Effector memory CD8-positive, alpha-beta T cell (primary cell): ENCODE measurements at places on chromosomes 11 and 22.

DNA sequence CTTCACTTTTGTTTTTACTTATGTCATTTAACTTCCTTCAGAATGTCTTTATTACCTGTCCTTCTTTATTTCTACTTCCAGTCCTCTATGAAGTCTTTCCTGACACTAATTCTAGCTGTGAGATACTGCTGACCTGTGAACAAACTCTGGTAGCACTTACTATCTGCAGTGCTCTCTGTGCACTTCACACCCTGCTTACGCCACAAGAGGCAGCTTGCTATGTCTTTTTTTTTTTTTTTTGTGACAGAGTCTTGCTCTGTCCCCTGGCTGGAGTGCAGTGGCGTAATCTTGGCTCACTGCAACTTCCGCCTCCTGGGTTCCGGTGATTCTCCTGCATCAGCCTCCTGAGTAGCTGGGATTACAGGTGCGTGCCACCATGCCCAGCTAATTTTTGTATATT, 10.7 kb downstream of the STIM1 start:
- no peak for DNase-seq

DNA sequence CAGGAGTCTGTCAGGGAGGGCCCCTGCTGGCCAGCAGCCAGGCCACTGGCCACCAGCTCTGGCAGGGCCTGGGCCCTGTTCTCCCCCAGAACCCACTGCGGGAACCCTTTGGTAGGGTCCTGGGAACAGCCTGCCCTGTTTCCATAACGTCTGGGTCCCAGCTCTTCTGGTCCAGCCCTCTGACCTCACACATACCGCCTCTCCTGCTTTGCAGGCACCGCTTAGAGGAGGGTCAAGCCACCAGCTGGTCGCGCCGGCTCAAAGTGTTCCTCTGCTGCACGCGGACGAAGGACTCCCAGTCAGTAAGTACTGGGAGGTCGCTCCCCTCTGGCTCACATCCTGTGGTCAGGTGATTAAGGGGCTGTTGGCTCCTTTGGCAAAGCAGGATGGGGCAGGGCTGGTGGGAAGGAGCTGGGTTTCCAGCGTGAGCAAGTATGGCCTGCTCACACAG, 26.6 kb upstream of the MYRF start:
- no peak for DNase-seq

GRCh38 chr11:121703201-121703600, 250.4 kb upstream of the SORL1-AS1 start:
- no peak for DNase-seq

- no peak for DNase-seq
Measured at GRCh38 chr11:94544646-94545263, 1.0 kb downstream of the FUT4 start.

DNA sequence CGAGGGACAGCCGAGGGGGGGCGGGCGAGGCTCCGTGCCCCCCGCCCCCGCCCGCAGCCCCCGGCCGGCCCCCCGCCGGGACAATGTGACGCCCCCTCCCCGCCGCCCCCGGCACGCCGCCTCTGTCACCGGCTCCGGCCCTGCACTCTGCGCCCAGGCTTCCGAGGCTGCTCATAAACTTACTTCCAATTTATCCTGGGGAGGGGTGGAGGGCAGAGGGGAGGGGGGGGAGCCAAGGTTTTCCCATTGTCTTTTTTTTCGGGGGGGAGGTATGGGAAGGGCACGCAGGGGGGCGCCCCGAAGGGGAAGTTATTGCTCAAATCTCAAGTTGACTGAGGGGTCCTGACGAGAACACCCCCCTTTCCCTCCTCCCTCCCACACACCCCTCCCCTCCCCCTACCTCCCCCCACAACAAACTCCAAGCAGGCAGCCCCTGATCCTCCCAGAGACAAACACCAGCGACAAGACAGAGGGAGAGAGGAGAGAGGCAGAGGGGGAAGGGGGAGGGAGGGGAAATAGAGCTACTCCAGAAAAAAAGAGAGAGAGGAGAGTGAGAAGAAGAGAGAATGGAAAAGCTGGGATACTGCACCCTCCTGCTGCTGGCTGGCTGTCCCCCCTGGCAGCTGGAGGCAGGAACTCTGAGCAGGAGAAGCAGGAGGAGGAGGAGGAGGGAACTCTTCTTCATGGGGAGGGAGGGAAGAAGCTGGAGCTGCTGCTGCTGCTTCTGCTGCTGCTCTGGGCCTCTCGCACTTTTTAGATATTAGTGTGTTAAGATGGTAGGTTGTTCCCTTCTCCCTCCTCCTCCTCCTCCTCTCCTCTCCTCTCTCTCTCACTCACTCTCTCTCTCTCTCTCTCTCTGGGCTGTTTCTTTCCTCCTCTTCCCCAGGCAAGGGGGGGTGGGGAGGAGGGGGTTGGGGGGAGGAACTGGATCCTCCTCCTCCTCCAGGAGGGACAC, 631 bp downstream of the PHF21A start:
- DNase-seq = no peak

GRCh38 chr22:47129902-47130635, 367.6 kb downstream of the TBC1D22A start:
- no peak for DNase-seq

- no peak for DNase-seq
Measured at GRCh38 chr22:43516996-43517635, 105.3 kb downstream of the MPPED1 start.

- DNase-seq = no peak
Measured at GRCh38 chr11:113278481-113278880, 35.9 kb upstream of the TTC12 start.

- no peak for DNase-seq
Measured at GRCh38 chr22:25364736-25365241, 145.3 kb downstream of the CRYBB2 start.

DNA sequence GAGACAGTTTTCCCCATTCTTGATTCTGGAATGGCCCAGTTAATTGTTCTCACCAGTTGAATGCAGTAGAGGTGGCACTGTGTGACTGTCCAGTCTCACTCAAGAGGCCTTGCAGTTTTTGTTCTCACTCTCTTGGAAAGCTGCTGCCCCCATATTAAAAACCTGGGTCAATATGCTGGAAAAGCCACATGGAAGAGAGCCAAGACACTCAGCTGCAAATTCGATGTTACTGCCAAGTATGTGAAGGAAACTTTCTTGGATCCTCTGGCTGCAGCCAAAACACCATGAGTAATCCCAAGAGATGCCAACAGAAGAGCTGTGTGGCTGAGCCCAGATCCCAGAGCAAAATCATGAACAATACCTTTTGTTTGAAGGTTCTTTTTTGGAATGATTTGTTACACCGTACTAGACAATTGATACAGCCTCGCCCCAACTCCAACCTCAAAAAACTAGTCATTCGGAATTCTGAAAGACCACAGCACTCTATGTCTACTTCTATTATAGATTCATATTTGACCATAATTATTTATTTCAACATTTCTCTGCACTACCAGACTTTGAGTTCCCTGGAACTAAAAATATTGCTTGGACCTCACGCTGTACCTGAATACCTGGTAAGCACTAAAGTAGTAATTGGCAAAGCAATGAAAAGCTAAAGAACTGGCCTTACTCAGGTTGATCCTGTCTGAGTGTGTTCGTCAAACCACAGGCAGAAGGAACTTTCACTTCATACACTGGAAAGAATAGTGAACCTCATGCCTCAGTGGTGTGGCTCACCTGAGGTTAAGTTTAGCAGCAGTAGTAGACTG, 378.8 kb downstream of the ETS1 start:
- no peak for DNase-seq

DNA sequence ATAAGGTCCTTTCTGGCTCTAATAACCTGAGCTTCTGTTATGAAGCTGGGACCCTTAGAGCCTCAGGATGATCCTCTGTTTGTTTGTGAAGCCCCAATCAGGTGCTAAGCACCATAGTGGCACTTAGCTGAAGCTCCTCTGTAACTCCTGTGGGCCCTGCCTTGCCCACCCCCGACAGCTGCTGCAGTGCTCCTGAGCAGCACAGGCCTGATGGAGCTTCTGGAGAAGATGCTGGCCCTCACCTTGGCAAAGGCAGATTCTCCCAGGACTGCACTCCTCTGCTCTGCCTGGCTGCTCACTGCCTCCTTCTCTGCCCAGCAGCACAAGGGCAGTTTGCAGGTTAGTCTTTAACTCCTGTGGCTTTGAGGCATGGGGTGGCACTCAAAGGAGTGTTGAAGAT, 19.0 kb upstream of the CCDC134 start:
- DNase-seq = no peak

- no peak for DNase-seq
Measured at GRCh38 chr22:29122041-29122440, 49.2 kb downstream of the KREMEN1 start.

GRCh38 chr22:37409459-37410050, 17.7 kb downstream of the ELFN2 start:
- DNase-seq = no peak

DNA sequence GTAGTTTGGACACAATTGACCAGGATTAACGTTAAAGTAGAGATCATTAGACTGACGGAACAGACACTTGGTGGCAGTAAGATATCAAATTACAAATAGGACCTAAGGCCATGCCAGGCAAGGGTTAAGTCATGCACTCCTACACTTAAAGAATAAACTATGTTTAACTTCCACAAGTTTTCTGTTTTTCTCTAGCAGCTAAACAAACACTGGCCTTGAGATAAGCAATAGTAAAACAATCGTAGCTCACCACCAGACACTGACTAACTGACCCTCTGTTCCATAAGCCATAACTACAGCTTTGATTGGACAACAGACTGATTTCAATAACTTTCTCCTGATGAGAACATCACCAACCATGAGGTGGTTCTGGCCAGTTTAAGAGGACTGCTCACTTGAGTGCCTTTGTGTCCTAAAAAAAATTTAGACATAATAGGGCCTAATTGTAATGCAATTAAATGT, 2.0 kb upstream of the CEP126 start:
- no peak for DNase-seq

DNA sequence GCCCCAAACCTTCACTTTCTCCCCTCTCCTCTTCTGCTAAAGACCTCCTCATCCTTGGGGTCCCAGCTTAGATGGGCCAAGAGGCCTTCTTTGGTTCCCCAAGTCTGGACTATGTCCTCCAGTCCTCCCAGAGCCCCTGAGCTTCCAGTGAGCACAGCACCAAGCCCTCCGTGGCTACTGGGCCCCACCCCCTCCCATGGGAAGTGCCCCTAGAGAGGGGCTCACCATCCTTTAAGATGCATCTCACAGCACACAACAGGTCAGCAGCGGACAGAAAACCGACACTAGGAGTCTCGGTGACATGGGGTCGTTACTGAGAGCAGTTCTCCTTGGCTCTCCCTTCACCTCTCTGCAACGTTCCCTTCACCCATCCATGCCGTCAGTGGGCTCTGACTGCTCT, 2.7 kb downstream of the LRRC32 start:
- no peak for DNase-seq

- DNase-seq = no peak
Measured at GRCh38 chr11:17718510-17718962, 835 bp upstream of the MYOD1 start.

DNA sequence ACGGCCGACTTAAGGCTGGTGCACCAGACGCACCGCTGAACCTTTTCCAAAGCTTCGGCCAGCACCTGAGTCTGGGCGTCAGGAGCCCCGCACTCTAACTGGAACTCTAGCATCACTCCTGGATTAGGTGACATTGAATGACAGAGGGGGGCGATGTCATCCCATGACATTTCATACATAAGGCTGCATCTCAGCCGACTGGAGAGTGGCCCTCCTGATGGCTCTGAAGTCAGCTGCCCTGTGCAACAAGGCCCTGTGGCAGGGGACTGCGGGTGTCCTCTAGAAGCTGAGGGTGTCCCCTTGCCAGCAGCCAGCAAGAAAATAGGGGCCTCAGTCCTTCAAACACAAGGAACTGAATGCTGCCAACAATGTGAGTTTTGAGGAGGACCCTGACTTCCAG, 10.1 kb upstream of the FADS3 start:
- no peak for DNase-seq

- DNase-seq = no peak
Measured at GRCh38 chr11:34427186-34427805, 11.4 kb upstream of the CAT start.

DNA sequence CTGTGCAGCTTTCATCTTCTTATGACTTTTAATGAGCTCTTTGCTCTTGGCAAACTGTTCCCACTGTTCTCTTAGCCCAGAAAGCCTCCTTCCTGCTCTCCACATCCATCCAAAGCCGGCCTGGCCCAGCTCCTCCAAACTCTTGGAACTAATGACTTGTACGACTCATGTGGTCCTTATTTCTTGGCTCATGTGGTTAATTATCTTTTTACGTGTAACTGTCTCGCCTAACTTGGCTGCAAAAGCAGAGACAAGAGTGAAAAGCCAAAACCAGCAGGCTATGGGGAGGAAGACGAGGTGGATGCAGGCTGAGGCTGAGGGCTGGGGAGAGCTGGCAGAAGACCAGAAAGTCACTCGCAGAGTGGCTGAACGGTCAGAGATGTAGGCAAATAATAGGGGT, 5.5 kb downstream of the CSNK2A3 start:
- DNase-seq = no peak

DNA sequence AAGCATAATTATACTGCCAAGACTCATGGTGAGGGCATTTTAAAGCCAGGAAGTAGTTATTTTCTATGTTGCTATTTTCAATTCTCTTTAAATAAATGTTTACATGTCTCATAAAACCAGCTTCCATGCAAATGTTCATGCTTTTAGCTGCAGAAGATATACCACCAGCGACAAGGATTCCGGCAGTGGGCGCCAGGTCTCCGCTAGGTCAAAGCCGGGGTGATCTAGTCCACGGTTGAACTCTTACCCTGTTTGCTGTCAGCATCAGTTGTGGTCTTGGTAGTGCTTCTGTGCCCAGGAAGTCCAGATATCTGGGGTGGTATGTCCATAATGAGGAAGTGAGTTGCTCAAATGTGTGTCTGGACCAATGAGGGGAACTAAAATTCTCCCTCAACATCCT, 265.7 kb downstream of the BRD1 start:
- no peak for DNase-seq

DNA sequence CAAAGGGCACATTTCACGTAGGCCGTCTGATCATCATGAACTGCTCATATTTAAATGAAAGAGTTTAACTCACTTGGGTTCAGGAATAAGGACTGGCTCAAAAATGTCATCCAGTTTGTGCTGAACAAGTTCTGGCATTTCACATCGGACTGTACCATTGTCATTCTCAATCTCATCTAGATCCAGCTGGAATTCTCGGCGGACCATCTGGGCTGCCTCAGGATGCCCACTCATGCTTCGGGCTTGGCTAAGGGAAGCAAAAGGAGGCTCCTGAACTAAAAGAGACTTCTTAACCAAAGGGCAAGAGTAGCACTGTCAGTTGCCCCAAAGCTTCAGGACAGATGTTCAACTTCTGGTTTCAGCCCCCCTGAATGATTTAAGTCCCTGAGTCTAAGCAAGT, 40.2 kb downstream of the F2 start:
- no peak for DNase-seq

GRCh38 chr11:134529212-134530096, 117.4 kb upstream of the B3GAT1 start:
- DNase-seq = no peak

- DNase-seq = no peak
Measured at GRCh38 chr22:40004836-40005235, 10.1 kb downstream of the FAM83F start.

DNA sequence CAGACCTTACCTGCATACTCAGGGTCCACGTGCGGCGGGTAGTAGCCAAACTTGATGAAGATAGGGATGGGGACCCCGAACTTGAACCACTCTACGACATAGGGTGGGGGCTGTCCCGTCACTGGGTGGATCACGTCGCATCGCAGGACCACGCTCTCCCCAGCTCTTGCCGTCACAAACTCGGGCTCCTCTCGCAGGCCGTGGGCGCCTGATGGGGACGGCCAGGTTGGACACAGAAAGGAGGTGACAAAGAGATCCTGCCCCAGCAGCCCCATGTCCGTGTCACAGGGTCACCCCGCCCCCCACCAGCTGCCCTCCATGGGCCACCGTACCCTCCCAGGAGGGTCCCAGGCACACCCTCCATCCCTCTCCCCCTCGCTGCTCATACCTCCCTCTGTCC, 10.7 kb downstream of the IGSF9B start:
- no peak for DNase-seq

- no peak for DNase-seq
Measured at GRCh38 chr22:22700631-22701030, 56.2 kb downstream of the GGTLC2 start.
